ENCODE measurements at places on chromosomes 3 and 15.

DNA sequence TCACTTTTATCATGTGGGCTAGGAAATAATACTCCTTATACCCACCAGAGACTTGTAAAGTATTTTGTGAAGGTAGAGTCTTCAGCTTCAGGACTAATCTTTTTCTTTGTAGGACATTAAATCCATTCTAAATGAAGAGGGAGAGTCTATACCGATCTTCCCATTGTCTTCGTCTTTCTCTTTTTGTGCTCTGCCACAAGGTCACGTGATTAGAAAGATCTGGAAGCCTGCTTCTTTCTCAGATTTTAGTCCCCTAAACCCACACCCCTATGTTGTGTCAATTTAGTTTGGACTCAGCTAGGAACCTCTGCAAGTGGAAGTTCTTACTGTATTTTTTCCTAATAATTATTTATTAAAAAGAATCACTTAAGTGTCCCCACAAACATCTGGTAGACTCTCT, 507.3 kb downstream of the PYDC2 start:
- DNase-seq, result no peak

DNA sequence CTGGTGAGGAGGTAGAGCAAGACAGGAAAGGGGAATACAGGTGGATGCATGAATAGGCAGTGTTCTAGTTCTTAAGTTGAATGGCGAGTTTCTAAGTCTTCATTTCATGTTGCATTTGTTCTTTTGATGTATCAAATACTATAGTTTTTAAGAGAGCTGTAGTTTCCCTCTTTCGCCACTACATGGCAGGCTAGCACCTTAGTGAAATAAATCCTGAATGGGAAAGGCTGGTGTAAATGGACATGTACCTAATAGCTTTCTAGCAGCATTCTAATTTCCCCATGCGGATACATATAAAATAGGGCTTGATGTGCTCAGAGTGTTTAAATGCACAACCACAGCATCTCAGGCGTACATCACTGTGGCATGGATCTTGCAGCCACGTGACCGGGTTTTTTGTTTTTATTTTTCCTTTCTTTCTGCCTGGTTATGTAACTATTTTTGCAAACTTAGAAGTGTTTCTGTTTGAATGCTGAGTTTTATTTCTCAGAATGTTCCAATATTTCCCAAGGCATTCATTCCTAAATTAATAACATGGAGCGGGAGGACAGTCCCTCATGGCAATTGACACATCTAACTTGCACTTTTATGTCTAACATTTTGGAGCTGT, 23.5 kb upstream of the CLN6 start:
- peak; percentile 9 for DNase-seq

GRCh38 chr3:124780356-124780755, 50.1 kb downstream of the UMPS start:
- DNase-seq, result no peak

GRCh38 chr3:44923632-44924456, 49.4 kb downstream of the TGM4 start:
- no peak for DNase-seq

DNA sequence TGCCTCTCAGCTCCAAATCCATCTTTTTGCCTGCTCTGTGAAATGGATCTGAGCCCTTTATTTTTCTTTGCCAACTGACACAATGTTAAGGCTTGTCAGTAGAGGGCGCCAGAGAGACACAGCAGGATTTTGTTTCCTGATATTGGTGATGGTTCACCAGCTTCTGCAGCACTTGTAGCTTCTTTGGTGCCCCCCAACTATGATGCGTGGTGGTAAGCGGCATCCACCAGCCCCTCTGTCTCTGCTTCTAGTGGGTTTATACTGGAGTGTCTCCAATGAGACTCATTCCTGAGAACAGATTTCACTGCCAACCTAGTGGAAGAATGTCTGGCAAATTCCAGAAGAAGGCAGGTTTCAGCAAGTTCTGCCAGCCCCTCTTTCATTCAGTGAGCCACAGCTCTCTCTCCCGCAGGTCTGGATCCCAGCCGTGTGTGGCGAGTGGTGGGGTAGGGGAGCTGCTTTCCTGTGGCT, 471.9 kb upstream of the FRG2C start:
- DNase-seq, result no peak

- DNase-seq, result no peak
These were observed 8.7 kb upstream of the P2RY12 start for GRCh38 chr3:151393146-151393830.

All from NCI-H2029 treated with DMSO at 0.1 percent for 48 hours (cell line).